CD8-positive, alpha-beta memory T cell (primary cell): ENCODE measurements at places on chromosomes 7 and 10.

GRCh38 chr10:6463366-6463765, 116.7 kb downstream of the PRKCQ start:
- no peaks in the 10 kb centered on the region for H3K4me1 ChIP-seq
- no peak overlapping the region for H3K4me3 ChIP-seq
- H3K27ac ChIP-seq, result no peak overlapping the region
- H3K27me3 ChIP-seq, result no peaks in the 10 kb centered on the region

GRCh38 chr10:35998026-35998425, 355.9 kb upstream of the FZD8 start:
- H3K36me3 ChIP-seq, result no peaks in the 10 kb centered on the region
- no peak overlapping the region for H3K27ac ChIP-seq
- H3K27me3 ChIP-seq, result no peaks in the 10 kb centered on the region
- DNase-seq, result no peak
- no peaks in the 10 kb centered on the region for H3K4me1 ChIP-seq

DNA sequence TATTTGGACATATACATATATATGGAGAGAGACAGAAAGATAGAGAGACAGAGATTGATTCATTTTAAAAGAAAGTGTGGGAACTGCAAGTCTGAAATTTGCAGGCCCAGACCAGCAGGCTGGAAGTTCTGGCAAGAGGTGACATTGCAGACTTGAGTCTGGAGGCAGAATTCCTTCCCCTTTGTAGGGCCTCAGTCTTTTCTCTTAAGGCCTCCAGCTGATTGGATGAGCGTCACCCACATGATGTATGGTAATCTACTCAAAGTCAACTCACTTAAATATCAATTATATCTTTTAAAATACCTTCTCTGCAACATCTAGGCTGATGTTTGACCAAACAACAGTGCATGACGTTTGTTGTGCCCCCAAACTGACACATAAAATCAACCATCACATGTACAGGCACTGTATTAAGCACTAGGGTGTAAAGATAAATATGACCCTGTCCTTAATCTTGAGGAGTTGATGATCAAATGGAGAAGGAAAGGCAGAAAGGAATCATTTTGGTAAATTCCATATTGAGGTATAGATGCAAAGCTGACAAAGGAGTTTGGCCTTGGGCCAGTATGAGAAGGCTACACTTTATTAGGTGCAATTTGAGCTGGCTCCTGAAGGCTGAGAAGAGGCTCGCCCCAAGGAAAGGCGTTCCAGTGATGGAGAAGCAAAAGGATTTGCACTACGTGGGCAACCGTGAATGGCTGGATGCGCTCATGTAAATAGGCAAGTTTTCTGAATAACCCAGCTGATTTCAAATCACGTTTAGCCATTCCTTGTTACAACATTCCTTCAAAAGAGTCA, 52.6 kb downstream of the BPGM start:
- no peaks in the 10 kb centered on the region for H3K36me3 ChIP-seq
- no peaks in the 10 kb centered on the region for H3K4me1 ChIP-seq
- no peak overlapping the region for H3K4me3 ChIP-seq
- no peak overlapping the region for H3K27ac ChIP-seq
- H3K27me3 ChIP-seq, result no peaks in the 10 kb centered on the region
- no peak for DNase-seq

- H3K27ac ChIP-seq, result no peak overlapping the region
- H3K36me3 ChIP-seq, result no peaks in the 10 kb centered on the region
- no peak for DNase-seq
- H3K4me1 ChIP-seq, result no peaks in the 10 kb centered on the region
- no peaks in the 10 kb centered on the region for H3K27me3 ChIP-seq
- H3K4me3 ChIP-seq, result no peak overlapping the region
Observed at GRCh38 chr10:95469676-95470075, 91.5 kb downstream of the SORBS1 start.

DNA sequence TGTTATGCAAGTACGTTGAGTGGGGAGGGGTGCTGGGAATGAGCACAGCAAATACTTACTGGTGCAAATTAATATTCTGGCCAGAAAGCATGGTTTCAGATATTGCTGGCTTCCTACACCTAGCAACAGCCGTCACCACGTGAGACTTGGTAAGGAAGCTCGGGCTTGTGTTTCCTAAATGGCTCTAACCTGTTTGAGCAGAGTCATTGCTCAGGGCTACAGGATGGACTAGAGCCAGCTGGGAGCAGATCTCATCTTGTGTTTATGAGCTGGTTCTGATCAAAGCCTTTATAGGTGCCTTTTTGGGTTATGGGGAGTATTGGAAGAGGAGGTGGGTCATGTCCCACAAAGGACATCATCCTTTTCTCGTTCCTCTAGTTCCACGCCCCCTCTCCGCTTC, 200.3 kb downstream of the BUB3 start:
- H3K4me1 ChIP-seq, result no peaks in the 10 kb centered on the region
- H3K27me3 ChIP-seq, result no peaks in the 10 kb centered on the region
- H3K27ac ChIP-seq, result no peak overlapping the region
- H3K36me3 ChIP-seq, result no peaks in the 10 kb centered on the region
